ENCODE measurements at places on chromosomes 3 and 15.

GRCh38 chr15:69568173-69569009 is 115.8 kb downstream of the RPLP1 start:
- no peak for DNase-seq

DNA sequence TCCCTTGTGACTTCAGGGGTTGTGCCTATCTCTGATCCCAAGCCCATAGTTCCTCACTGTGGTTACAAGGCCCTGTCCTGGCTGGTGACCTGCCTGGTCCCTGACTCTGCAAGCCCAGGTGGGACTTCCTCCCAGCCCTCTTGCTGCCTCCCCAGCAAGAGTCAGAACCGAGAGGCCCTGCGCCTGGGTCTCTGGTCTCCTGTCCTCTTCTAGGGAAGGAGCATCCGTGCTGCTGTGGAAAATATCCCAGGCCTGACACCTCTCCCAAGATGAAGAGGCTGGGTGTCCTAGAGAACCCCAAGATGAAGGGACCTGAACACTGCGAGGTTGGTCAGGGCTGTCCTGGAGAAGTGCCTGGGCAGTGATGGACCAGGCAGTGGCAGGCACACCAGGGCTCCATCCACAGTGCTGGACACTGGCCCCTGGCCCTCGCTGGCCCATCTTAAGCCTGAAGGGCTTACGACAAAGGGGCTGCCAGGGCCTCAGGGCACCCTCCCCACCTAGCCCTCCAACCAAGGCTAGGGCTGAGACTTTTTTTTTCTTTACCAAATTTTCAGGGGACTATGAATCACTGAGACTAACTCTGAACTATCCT is 32.7 kb downstream of the PTH1R start:
- DNase-seq: no peak

DNA sequence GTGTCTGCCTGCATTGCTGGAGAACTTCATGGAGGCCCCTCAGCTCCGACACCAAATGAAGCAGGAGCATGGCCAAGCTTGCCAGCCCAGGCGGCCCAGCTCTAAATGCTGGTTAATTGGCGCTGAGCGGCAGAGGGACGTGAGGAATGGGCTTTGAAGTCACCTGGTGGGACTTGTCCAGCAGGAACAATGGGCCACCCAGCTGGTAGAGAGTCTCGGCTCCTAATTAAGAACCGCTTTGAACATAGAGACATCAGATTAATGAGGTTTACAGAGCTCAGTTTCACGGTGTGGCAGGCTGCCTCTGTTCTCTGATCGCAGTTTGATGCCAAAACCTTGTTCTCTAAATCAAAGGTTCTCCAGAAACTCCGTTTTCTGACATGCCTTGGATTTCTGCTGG is 77.5 kb upstream of the LINGO1 start:
- DNase-seq: no peak

DNA sequence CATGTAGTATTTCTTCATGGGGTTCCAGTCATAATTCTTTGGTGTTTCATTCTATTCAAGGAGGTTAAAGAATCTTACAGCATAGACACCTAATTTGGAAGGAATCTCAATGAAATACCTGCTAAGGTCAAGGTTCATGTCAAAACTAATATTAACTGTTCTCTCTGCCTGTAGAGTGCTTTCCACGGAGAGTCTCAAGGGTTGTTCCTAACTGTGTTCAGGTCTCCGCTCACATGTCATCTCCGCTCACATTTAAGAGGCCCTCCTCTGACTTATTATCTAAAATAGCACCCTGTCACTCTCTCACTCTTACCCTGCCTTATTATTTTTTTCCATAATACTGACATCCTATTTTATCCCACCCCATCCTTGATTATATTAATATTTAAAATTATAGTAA is 239.9 kb downstream of the RBMS3 start:
- DNase-seq: no peak

DNA sequence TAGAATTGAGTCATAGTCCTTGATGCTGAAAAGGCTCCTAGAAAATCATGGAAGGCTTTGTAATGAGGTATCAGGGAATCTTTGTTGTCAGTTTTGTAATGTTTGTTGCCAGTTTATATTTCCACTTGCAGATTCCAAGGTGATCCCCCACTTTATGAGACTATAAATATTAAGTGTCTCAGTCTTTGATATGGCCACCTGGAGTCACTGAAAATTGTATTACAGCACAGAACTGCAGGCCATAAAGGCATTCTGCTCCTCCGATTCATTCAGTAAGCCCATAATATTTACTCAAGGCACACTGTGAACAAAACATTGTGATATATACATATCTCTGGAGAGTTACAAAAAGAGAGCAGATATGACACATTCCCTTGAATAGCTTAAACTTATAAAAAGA is 457.8 kb upstream of the ZNF385D start:
- no peak for DNase-seq

- no peak for DNase-seq
These were observed 563.8 kb downstream of the TBL1XR1 start for GRCh38 chr3:176633511-176633910.

- no peak for DNase-seq
These were observed 11.3 kb upstream of the SUSD5 start for GRCh38 chr3:33229947-33230346.
